Chondrocyte (in vitro differentiated cells): ENCODE measurements at places on chromosomes 5 and 9. TPM values are rescaled to one million over a fixed set of nuclear protein-coding genes. Genes with fewer than 3 reads are reported as not detected.

- no peaks in the 10 kb centered on the region for H3K36me3 ChIP-seq
- H3K4me3 ChIP-seq: no peak overlapping the region
- H3K27ac ChIP-seq: no peak overlapping the region
- no peak for DNase-seq
- H3K27me3 ChIP-seq: no peaks in the 10 kb centered on the region
These were observed 46.8 kb downstream of the ELAVL2 start for GRCh38 chr9:23779220-23779619.

DNA sequence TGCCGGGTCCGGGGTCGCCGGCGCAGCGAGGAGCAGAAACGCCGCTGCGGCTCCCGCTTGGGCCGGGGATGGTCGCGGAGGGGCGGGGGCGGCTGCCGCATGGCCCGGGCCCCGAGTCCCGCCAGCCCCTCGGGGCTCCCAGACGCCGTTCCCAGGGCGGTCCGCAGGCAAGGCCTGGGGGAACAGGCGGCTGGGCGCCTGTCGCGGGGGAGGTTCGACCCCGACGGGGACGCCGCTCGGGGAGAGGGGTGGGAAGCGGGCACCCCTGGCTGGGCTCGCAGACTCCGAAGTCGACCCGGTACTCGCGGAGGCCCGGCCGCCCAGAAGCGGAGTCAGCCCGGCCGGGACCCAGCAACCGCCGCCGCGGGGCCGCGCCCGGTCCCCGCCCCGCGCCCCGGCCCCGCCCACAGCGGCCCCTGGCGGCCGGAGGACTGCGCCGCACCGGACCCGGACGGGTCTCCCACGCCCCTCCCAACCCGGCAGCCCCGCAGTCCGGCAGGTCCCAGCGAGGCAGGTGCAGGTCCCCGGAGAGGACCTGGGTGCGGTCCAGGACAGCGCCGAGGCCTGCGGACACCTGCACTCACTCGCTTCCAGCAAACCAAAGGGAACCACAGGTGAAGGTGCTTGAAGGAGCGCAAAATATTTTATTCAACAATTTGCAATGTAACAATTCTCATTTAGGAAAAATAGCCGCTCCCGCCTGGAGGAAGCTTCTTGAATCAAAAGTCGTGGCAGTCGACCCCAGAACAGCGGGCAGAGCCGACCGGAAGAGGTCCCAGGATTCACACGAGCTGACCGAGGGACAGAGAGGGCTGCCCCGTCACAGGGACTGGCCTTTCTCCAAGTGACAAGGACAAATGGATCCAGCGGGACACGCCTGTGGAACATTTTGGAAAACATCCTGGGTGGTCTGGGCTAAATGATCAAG lies at the start of gene INPP5E:
TSS of gene INPP5E (minus strand) at position 365 of the 928 bp plus-strand sequence. CDS start 426 bp downstream, outside the sequence.
- DNase-seq: no peak
- H3K4me1 ChIP-seq: peaks cover 29% of the 10 kb centered on the region
- H3K36me3 ChIP-seq: peaks cover 20% of the 10 kb centered on the region
- peak within 1 kb of the TSS; percentile 85 for H3K4me3 ChIP-seq
- H3K27me3 ChIP-seq: no peaks in the 10 kb centered on the region
- H3K27ac ChIP-seq: peak within 1 kb of the TSS; percentile 63

GRCh38 chr5:60945813-60946187 lies 795 bp downstream of the NDUFAF2 start:
- no peak overlapping the region for H3K27ac ChIP-seq
- no peak overlapping the region for H3K4me3 ChIP-seq
- peaks cover 16% of the 10 kb centered on the region for H3K4me1 ChIP-seq
- H3K27me3 ChIP-seq: no peaks in the 10 kb centered on the region
- DNase-seq: no peak

DNA sequence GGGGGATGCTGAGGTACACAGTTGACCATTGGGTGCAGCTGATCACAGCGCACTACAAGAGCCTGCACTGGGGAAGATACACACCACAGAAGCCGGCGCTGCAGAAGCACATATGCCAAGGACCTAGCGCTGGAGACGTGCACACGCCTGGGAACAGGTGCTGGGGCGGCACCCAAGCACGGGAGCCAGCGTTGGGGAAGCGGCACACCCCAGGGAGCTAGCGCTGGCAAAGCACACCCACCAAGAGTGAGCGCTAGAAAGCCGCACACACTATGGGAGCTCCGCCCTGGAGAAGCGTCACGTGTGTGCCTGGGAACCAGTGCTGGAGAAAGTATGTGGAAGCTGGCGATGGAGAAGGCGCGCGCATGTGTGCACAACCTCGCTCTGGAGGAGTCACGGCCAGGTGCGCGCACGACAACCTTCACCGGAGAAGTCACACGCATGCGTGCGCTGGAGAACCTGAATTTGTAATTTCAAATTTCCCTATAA lies 4.5 kb downstream of the FANCC start:
- H3K27me3 ChIP-seq: no peaks in the 10 kb centered on the region
- no peaks in the 10 kb centered on the region for H3K36me3 ChIP-seq
- H3K4me1 ChIP-seq: peaks cover 20% of the 10 kb centered on the region
- no peak for DNase-seq

DNA sequence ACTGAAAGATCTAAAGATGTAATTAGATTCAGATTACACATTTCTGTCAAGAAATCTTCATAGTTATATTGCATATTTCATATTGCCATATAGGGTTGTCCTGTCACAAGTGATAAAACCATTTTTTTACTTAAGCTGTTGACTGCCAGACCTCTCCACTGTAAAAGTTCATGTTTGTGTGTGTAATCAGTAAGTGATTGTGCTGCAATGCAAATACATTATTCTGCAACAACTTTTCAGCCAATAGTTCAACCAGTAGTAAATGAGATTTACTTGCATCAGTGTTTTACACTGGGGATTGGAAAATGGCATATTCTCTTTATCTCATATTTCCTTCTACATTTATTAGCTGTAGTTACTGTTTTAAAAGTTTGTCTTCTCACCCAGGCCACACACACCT lies 603.9 kb upstream of the RORB start:
- no peaks in the 10 kb centered on the region for H3K36me3 ChIP-seq
- H3K27me3 ChIP-seq: peaks cover 8% of the 10 kb centered on the region
- DNase-seq: no peak

- no peak overlapping the region for H3K4me3 ChIP-seq
- peaks cover 40% of the 10 kb centered on the region for H3K4me1 ChIP-seq
- no peak overlapping the region for H3K27ac ChIP-seq
These were observed 20.5 kb downstream of the RGMB start for GRCh38 chr5:98794001-98794400.

DNA sequence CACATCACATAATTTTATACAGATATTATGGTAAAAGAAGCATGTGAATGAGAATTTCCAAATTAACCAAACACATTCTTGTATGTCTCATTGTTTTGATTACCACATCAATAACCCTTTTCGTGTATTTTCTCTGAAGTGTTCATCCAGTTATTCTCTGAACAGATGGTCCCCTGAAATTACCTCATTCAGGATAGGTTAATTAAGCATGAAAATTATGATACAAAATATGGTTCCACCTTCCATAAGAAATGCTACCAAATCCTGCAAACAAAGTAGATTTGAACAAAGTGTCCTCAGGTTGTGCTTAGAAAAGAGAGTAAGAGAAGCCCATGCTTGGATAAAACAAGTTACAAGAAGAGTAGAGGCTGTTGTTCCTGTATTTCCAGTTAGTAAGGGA lies 83.1 kb upstream of the LMNB1 start:
- no peak for DNase-seq
- no peaks in the 10 kb centered on the region for H3K27me3 ChIP-seq
- no peak overlapping the region for H3K4me3 ChIP-seq

The CCDC171 gene
- total RNA-seq: 2.6 to 6.3 TPM (median 3.2 TPM) in 3 replicates

The MCTP1 gene
- total RNA-seq: 1.4 to 3.4 TPM (median 3.1 TPM) in 3 replicates

The OR1Q1 gene
- total RNA-seq: not detected in 3 replicates

The DMGDH gene
- 1.9 to 3.2 TPM (median 3.1 TPM) in 3 replicates for total RNA-seq

The ADAMTS13 gene
- 5.5 to 9.5 TPM (median 5.7 TPM) in 3 replicates for total RNA-seq

The PHF24 gene
- 0.30 to 1.0 TPM in 2 of 3 replicates, not detected in the other for total RNA-seq

The ROR2 gene
- 16.0 to 19.4 TPM (median 18.6 TPM) in 3 replicates for total RNA-seq

The C5orf52 gene
- not detected in 3 replicates for total RNA-seq
